Tongue (tissue), 3 donors: ENCODE measurements at places on chromosomes 13 and 19. TPM values are rescaled to one million over a fixed set of nuclear protein-coding genes. Genes with fewer than 3 reads are reported as not detected.

- no peak for DNase-seq
These were observed 117.9 kb downstream of the CCNA1 start for GRCh38 chr13:36550177-36550576.

GRCh38 chr19:57887195-57887941 is 1.5 kb downstream of the ZNF814 start:
- peak; percentile 30 for DNase-seq

The TOMM40 gene
- total RNA-seq = 44.1 TPM

DNA sequence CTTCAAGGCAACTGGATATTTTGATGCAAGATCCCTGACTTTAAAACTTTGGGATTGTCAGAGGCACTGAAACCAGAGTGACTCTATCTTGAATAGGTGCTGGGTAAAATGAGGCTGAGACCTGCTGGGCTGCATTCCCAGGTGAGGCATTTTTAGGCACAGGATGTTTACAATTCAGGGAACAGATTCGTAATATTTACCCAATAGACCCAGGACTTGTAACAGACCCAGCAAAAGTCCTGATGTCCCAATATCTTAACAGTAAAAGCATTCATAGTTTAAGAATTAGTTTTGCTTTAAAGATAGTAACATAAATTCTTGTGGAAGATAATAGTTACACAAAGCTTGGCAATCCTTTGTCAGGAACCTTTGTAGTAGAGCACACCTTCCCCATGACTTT is 166.2 kb downstream of the FGF14 start:
- DNase-seq = no peak

The FARSA gene
- 36.9 TPM for total RNA-seq

GRCh38 chr19:911197-912033 is 1.6 kb downstream of the R3HDM4 start:
- DNase-seq = no peak

The B3GNT3 gene
- total RNA-seq = 1.8 TPM

DNA sequence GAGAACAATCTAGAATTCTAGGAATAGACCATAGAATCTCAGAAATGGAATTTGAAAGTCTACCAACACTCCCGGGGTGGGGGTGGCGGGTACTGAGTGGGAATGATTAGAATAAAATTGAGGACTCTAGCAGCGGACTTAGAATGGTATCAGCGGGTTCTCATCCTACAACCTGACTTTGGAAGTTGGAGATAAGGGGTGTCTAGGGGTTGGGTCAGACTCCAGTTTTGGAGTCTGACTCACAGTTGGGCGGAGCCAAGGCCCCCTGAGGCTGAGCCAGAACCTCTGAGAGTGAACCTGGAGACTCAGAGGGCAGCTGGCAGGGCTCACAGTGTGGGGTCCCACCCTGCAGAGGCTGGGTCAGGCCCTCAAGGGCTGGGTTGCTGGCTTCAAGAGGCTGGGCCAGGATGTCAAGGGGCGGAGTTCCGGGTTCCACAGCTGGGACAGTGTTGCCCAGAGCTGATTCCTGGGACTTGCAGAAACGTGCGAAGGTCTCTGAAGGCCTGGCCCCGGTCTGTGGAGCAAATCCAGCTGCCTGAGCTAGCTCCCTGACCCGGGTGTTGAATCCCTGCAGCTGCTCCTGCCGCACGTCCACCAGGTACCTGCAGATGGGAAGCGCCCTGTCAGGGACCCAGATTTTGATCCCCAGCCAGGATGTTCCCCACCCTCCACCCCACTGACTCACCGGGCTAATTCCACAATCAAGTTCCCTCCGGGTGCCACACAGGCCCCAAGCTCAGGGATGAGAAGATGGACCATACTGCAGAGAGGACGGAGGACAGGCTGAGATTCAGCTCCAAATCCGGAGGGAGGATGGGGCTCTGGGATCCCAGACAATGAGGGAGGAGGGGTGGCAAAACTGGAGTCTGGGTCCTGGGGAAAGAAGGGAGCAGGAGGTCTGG is 1.6 kb upstream of the TNNI3 start:
- DNase-seq = peak; percentile 67

The IGFL1 gene
- total RNA-seq = not detected

The KIR2DL3 gene
- total RNA-seq = not detected

GRCh38 chr19:47389150-47389556 is 30.2 kb downstream of the MEIS3 start:
- DNase-seq = no peak

- no peak for DNase-seq
These were observed 1.0 kb upstream of the CGB7 start for GRCh38 chr19:49058562-49058961.

DNA sequence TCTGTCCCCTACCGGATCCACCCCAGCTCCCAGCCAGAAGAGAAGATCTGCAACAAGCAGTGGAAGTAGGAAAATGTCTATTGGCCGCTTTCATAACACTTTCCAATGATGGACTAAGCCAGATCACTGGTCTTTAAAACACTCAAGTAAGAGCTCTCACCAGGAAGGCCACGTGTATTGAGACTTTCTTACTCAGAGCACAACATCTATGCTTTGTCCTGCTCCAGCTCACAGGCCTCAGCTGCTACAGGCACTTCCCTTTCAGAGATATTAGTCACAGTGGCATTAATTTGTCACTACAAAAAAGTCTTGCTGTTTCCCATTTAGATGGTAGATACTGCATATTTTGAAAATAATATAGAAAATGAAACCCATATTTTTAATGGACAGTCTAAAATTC is 164.2 kb downstream of the ABCC4 start:
- DNase-seq = no peak

- DNase-seq = no peak
These were observed 55.1 kb downstream of the RASA3 start for GRCh38 chr13:114077099-114077932.

GRCh38 chr19:50175924-50176323 is 12.8 kb upstream of the IZUMO2 start:
- no peak for DNase-seq

- no peak for DNase-seq
These were observed 50.5 kb upstream of the IRS2 start for GRCh38 chr13:109836629-109837607.

DNA sequence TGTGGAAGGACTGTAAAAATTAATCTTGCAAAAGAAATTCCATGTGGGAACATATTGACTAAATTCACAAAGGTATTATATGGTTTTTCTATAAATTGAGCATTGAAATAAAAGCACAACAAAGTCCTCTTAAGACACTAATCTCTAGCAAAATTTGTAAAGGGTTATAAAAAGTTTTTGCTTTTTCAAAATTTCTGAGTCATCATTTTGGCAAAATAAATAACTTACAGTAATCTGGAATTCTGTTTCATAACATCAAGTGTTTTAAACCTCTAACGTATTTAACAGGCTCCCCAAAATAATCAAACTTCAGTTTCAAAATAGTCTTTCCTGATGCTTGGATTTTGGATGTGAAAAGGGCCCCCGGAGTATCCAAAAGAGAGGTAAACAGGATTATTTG is 26.0 kb downstream of the MED4 start:
- DNase-seq = no peak

DNA sequence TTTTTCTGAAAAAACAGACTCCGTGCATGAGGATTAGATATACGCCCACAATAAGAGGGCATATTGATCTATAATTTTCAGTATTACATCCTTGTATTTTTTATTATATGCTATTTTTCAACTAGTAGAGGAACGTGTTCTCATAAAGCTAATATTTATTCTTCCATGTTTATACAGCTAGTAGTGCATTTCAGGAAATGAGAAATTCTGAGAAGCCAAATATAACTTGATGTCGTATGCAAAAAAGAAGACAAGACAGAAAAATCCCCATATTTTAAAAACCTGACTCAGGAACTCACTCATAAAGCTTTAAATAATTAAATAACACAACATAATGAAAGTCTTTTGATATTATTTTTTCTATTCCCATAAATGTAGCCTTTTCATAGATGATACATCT is 308.6 kb downstream of the ENOX1 start:
- DNase-seq = no peak
